Caki2 (cell line): ENCODE measurements at places on chromosomes 5 and 9.

DNA sequence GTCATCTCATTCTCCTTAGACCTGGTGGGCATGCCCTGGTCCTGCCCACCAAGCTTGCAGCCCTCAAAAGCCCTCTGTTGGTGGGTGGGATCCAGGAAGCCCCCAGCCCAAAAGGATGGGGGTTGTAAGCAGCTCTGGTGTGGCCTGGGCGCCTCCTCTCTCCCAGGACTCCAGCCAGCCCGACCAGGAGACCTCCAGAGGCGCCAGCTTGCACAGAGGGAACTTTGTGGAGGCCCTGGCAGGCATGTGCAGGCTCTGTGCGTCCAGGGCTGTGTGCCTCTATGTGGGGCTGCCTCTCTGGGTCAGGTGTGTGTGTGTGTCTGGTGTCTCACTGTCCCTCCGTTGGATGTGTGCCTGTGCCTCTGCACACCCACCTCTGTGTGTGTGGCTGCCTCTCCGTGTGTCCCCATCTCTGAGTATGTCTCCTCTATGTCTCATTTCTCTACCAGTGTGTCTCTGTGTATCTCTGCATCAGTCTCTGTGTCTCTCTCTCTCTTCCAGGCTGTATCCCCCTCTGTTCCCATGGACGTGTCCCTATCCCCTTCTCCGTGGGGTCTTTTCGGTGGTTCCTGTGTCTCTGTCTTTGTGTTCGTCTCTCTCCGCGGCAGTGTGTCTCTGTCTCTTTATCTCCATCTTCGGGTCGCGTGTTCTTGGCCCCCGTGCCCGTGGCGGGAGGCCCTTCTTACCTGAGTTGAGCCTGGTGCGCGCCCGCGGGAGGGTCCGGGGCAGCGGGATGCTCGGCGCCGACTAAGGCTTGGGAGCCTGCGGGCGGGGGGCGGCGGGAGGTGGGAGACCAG, 501 bp downstream of the ENHO start:
- DNase-seq, result no peak

- no peak for DNase-seq
These were observed 780.8 kb upstream of the ARRDC3 start for GRCh38 chr5:92163906-92164305.

DNA sequence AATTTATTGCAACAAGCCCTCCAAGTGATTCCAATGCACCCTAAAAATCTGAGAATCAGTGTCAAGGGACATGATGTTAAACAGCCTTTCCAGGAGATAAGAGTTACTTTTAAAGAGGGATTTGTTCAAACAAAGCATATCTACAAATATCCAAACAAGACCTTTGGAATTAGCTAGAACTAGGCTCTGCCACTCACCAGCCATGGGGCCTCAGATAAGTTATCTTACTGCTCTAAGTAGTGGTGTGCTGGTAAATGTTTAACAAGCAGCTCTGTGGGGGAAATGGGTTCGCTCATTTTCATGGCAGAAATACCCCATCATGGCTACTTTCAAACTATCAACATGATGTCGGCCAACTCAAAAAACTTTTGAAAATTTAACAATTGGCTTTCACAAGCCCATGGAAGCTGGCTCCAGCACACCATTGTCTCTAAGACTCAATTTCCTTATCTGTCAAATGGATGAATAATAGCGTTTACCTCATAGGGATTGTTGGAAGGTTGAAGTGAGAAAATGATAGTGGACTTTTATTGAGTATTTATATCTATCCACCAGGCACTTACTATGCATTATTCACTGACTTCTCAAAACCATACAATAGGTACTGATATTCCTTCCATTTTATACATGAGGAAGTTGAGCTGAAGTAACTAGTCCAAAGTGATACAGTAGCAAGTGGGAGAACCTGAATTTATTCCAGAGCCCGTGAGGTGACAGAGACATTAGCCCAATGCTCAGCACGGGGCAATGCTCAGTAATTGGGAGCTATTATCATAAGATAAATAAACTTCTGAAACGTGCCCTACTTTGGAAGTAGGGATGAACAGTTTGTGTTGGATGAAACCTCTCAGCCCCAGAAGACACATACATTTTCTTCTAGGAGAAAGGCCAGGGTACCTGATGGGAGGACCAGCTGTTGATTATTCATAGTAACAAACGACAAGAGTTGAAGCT, 43.2 kb downstream of the SH3RF2 start:
- no peak for DNase-seq

DNA sequence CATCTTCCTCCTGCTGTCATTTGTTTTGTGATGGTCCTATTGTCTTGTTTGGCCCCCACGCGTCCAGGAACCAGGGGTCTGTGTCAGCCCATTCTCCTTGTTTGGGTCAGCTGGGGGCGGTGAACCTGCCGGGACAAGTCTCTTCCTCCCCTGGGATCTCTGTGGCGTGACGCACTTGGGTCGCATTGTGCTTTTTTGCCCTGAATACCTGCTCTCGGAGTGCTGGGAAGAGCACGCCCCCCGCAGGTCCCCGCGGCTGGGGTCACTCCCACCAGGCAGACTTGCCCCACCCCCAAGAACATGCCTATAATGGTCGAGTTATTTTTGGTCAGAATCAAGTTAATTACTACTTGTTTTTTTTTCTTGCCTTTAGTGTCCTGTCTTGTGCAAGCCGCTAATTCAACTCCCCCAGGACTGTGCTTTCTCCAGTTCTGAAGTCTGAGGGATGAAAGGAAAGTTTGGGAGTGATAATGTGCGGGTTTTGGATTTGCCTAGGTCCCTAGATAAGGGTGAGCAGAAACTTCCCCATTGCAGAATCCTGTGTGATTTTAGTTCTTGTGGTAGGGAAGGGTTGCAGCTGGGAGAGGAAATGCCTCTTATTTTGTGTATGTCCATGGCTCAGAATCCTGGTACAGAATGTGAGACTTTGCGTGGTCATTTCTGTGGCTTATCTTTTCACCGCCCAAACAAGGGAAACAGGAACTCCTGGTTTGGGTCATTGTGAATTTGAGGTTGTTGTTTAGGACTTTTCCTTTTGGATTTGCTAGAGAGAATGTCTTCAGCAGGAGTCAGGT, 789 bp downstream of the ACER2 start:
- DNase-seq, result no peak

- no peak for DNase-seq
These were observed 76.2 kb upstream of the ZFAND5 start for GRCh38 chr9:72440992-72441847.

DNA sequence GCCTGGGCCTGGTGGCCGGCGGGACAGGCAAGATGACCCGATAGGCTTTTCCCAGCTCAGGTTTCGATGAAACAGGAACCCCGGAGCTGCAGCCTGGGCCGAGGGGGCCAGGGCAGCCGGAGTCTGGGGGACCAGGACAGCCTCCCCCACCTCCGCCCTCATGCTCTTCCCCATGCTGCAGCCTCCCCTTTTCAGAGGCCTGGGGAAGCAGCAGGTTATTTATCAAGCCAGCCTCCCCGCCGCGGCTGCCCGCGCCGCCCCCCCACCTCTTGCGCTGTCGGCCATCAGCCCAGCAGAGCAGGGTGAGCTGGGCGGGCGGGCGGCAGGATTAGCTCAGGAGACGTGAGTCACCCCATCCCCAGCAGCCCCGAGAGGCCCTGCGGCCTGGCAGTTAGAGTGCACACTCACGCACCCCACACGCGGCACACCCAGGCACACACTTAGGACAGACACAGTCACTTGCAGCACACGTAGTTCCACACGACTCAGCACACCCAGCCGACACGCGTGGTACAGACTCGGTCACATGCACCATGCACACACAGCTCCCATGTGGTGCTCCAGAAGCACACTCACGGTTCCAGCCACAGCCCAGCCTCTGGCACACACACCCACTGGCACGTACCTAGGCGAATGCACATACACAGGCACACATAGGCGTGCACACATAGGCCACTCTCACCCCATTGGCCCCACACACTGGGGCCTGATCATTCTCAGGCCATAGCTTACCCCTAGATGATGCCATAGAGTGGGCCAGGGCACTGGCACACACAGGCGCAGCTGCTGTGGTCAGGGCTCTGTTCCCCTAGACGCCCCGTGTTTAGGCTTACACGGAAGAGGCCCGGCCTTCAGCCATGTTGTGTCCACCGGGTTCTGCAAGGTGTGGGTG, 13.0 kb downstream of the CXXC5 start:
- DNase-seq, result peak; percentile 85

GRCh38 chr5:95727764-95728191, 3.4 kb upstream of the RHOBTB3 start:
- no peak for DNase-seq

GRCh38 chr5:78699552-78700153, 51.1 kb upstream of the LHFPL2 start:
- DNase-seq, result peak; percentile 96

DNA sequence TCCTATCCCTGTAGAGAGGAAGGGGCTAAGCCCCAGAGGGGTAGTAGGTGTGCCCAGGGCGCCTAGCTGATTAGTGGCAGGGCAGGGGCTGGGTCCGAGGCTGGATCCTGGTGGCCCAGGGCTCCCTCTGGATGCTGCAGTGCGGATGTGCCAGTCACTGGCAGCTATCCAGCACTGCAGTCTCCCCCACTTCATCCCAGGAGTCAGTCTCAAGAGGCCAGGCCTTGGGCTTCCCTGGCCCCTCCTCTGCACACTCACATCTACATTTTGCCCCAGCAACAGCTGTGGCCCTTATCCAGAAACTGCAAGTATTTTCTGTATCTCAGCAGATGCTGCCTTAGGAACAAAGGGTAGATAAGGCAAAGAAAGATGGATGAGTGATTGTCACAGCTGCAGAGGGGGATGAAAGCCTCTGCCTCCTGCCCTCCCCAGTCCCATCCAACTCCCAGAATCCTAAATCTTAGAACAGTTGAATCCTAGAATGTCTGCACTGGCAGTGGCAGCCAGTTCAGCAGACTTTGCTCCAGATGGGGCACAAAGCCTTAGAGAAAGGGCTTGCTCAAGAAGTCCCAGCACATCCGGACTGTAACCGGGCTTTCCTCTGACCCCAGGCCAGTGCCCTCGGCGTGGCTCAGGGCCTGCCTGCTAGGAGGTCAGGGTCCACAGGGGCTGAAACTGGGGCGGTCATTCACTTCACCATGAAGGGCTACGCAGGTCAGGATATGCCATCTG, 1.6 kb downstream of the ANXA6 start:
- no peak for DNase-seq

GRCh38 chr5:168874713-168875380, 295.7 kb upstream of the PANK3 start:
- peak; percentile 38 for DNase-seq

DNA sequence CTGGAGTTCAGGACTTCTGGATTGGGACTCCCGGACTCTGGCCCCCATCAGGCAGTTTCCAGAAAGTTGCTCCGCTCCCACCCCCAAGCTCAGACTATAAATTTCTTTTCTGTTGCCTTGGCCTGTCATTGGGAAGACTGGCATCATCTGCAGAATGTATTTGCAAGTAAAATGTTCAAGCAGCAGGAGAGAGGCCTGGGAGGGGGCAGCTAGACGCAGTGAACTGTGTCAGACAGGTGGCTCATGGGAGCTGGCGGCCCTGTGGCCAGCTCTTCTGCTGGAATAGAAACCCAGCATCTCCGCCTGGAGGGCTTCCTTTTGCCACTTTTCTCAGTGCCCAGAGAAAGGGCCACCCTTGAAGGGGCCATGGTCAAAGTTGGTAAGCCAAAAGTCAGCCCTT, 16.0 kb downstream of the INSYN2B start:
- no peak for DNase-seq

DNA sequence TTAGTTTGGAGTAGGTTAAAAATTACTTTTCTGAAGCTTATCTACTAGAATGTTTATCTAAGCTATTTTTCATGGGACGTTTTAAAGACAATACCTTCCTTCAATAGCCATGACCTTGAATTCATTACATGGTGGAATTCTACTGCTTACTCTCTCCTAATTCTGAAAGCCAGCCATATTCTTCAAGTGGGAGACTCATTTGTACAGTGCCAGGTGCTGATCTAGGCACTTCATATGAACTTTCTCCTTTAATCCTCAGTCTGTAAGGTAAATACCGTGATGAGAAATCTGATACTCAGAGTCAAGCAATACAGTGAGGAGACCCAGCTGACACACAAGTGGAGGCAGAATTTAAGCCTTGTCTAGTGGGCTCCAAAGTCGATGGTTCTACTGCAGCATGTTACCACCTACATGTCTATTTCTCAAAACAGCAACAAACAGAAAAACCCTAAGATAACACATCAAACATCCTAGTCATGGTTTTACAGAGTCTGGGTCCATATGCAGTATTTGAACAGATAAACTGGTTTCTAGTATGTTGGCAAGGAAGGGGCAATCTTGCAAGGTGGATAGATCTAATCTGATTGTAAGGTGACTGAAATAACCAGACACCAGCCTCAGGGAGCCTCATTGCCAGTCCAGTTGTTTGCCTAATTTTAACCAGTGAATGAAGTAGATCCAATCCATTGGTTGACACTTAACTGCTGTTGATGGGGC, 243.7 kb downstream of the PIK3R1 start:
- DNase-seq, result no peak

GRCh38 chr5:31781772-31782171, 142.8 kb downstream of the PDZD2 start:
- DNase-seq, result no peak

- no peak for DNase-seq
These were observed 34.6 kb downstream of the GADD45G start for GRCh38 chr9:89639367-89639795.

GRCh38 chr5:141101059-141101458, 786 bp downstream of the PCDHB3 start:
- DNase-seq, result no peak

GRCh38 chr5:34843497-34843896, 4.5 kb downstream of the TTC23L start:
- no peak for DNase-seq

GRCh38 chr9:81377320-81377719, 312.0 kb downstream of the TLE1 start:
- no peak for DNase-seq

DNA sequence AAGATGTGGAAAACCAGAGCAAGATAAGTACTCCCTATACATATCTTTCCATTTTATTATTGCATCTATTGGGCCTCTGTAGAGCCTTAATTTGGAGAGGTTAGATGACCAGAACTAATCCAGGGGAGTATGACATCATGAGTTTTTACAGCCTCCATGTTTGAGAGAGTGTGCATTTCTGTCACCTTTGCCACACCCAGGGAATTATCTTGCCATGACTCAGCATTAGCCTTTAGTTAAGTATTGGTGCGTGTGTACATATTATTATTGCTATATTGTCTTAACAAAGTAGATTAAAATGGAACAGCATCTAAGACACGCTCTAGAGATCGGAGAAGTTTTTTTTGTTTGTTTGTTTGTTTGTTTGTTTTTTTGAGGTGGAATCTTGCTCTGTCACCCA, 27.6 kb downstream of the DIMT1 start:
- peak; percentile 56 for DNase-seq

DNA sequence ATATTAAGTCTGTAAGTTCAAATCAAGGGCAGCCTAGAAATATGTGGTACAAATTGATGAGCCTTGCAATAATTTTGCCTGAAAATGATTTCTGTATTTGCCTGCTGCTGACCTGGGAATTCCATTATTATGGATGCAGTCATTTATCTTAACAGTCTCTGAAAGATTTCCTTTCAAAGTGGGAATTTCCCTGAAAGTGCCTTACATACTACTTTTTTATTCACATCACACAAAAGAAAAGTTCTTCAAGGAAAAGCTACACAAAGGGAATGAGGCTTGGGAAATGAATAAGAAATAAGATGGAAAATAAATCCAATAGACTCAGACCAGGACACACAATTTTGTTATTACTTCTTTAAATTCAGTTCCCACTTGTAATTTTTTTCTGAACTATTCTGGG, 537.8 kb upstream of the PTGER4 start:
- DNase-seq, result no peak

GRCh38 chr5:100598446-100598845, 63.3 kb downstream of the FAM174A start:
- no peak for DNase-seq
